ENCODE measurements at places on chromosomes 3 and 15.

DNA sequence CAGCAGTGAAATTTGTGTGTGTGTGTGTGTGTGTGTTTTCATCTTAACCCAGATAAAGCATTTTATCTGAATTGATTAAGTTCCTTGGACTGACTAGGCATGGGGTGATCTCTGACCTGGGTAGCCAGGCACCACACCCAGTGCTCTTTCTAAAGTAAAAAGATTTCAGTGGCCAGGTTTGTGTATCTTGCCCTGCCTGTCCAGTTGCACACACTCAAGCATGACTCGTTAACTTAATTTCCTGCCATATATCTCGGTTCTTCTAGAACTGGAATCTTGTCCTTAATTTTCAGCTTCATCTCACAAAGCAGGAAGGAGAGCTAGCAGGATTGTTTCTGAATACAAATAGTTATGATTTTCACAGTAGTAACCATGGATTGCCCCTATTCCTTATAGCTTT is 17.0 kb downstream of the TM4SF18 start:
- no peak for DNase-seq

DNA sequence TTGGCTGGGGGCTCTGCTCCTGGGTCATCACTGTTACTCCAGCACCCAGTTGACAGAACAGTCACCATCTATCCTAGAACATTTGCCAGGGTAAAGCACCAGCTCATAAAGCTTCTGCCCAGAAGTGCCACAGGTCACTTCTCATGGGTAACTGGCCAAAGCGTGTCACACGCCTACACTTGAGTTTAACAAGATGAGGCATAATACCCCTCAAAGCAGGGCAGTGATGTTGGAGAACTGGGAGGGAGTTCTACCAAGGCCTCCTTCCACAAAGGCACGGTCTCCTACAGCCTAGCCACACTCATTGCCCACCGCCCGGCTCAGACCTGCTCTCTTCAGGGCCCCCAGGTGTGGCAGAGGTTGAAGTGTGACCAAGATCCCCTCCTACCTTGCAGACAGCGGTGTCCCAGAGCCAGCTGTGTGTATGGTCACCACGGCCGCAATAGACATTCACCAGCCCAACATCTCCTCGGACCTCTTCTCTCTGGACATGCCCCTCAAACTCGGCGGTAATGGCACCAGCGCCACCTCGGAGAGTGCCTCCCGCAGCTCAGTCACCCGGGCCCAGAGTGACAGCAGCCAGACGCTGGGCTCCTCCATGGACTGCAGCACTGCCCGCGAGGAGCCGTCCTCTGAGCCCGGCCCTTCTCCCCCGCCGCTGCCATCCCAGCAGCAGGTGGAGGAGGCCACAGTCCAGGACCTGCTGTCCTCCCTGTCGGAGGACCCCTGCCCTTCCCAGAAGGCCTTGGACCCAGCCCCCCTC is 107.7 kb downstream of the ETFA start:
- no peak for DNase-seq

DNA sequence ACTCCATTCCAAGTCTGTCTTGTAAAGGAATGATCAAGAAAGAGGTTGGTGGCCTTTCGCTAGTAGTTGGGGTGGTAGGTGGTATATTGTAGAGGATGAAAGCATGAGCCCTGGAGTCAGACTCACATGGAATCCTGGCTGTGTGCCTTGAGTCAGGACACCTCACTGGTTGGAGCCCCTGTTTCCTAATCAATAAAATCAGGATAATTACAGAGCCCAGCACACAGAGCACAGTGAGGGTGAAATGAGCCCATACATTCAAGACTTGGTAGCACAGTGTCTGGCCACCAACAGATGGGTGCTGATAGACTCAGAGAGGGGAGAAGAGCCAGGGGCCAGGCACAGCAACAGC is 95.1 kb upstream of the MYZAP start:
- DNase-seq: no peak

GRCh38 chr3:151630938-151631441 is 102.7 kb upstream of the AADACL2 start:
- DNase-seq: no peak

DNA sequence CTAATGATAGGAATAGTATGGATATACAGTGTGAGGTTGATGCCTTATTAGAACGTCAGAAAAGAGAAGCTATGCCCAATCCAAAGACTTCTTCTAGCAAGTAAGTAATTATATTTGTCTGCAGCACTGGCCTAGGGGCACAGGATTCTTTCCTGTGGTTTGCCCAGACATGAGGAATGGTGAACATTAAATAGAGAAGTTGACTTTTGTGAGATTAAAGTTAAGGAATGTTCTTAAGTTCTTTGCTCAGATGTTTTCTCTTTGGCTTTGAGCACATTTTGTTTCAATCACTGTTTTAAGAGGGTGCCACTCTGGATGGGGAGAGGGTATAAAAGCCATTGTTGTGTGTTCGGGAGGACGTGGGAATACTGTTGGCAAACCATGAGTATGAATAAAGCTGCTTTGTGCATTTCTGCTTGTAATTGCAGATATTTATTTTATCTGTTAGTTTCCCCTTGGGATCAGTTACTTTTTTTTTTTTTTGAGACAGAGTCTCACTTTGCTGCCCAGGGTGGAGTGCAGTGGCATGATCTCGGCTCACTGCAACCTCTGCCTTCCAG is 8.3 kb downstream of the KIF23 start:
- DNase-seq: no peak

DNA sequence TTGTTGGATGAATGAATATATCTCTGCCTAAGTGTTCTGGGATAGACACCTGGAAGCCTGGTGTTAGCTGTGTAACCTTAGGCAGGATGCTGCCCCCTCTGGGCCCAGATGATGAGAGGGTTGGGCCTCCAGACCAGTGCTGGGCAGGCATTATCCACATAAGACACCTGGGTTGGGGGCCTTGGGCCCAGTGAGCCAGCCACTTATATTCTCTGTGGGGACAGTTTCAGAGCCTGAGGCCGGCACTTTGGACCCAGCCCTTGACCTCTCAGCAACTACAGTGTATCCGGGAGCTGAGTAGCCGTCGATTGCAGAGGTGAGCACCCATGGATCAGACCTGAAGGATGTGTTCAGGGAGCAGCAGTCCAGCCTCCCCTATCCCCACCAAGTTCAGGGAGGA is 2.2 kb downstream of the HEMK1 start:
- DNase-seq: no peak

All from stimulated activated CD4-positive, alpha-beta T cell treated with anti-CD3 and anti-CD28 coated beads, Interleukin-4, amount 100 ng/mL, for 24 hours (primary cell).